ENCODE measurements at places on chromosomes 7 and 10.

DNA sequence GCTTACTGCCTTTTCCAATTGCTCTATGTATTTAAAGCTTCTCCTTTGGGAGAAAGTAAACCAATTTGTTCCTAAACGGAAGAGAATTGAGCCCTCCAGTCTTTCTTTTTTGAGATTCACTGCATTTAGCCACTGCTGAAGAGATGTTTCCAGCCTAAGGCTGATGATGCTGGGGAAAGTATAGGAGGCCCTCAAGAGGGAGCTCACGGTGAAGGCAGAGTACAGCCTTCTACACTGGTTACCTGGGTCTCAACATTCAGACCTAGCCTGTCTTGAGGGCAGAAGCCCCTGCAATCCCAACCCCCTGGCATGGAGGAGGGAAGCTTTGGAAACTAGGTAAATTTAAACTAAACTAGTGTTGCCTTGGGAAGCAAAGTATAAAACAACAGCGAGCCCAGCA is 316.7 kb upstream of the TPK1 start:
- no peak for DNase-seq

GRCh38 chr10:34494012-34494411 is 321.1 kb downstream of the PARD3 start:
- DNase-seq = no peak

DNA sequence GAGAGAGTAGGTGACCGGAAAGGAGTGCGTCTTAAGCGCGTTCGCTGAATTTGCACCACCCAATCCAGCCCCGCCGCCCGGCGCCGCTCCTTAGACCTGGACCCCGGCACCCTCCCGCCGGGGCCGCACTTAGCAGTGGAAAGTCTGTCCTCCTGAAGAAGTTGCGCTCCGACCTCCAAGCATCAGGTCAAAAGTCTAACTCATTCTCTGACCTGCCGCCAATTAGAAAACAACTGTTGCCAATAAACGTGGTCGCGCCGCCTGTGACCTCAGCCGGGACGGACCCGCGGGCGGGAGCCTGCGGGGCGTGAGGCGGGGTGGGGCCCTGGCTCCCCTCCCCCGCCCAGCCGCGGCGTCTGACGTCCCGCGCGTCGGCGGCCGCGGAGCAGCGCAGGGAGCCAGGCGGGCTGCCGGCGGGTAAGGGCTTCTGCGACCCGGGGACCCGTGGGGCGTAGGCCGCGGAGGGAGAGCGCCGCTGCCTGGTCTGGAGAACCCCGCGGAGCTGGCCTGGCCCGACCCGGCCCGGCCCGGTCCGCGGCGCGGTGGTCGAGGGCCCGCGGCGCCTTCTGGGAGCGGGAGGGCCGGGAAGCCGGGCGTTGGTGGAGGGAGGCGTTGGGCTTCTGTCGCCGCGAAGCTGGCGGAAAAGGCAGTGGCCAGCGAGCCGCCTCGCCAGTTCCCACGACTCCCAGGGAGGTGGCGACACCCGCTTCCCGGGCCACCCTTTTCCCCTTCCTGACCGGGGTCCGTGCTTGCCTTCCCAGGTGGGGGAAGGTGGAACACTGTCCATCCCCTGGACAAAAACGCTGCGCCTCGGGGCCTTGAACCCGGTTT is at the start of gene BCAP29:
TSS of gene BCAP29 (plus strand) at position 362 of the 831 bp plus-strand sequence. CDS start 527 bp downstream, outside the sequence.
- DNase-seq = no peak

DNA sequence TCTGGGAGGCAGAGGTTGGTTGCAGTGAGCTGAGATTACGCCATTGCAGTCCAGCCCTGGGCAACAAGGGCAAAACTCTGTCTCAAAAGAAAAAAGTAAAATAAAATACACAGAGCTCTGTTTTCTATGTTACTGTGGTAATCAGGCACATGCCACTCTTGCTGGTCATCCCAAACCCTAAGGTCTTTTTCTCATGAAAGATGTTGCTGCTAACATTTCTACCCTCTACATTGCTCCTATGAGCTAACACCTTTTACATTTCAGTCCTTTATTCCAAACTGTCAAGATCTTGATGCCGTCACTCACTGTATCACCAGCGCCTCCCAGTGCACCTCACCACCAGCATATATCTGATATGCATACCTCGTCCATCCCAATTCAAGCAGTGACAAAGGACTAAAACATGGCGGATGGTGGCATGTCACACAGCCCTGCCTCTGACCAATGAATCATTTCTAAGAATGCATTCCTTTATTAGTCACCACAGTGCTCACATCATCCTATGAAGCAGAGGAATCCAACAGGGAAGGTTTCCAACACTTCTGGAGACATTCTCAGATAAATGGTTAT is 4.3 kb downstream of the DAGLB start:
- peak; percentile 75 for DNase-seq

- no peak for DNase-seq
Observed at GRCh38 chr7:29639886-29640595, 76.4 kb downstream of the PRR15 start.

DNA sequence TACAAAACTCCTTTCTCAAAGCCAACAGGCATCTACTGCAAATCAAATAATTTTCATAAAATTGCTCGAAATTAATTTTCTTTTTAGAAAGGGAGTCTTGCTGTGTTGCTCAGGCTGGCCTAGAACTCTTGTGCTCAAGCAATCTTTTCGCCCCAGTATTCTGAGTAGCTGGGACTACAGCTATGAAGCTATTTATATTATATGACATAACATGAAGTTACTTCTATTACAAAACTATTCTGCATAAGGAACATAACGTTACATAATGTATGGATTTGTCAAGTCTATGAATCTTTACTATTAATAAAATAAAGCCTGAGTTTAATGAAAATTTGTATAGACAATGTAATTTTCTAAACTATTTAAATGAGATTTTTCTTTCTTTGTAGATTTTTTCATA is 415.0 kb downstream of the PARD3 start:
- no peak for DNase-seq

DNA sequence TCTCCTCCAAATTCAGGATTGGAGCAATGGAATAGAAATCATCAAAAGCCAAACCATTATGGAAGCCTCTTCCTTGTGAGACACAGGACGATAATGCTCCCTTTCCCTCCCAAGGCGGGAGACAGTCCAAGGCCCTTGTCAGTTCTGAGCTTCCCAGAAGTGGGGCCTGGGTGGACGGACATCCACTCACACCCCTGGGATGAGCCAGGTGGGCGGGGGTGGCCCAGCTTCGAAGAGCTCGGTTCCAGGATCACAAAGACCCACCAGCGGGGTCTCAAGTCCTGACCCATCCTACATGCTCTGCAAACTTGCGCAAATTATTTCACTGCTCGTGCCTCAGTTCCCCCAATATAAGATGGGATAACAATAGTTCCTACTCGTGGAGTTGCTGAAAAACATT is 10.1 kb upstream of the FOXL3 start:
- no peak for DNase-seq

- DNase-seq = no peak
Observed at GRCh38 chr10:37865264-37865663, 7.9 kb upstream of the ZNF248 start.

GRCh38 chr10:117661316-117661715 is 118.8 kb downstream of the EMX2 start:
- DNase-seq = no peak

- DNase-seq = no peak
Observed at GRCh38 chr10:130202984-130203621, 66.9 kb downstream of the GLRX3 start.

DNA sequence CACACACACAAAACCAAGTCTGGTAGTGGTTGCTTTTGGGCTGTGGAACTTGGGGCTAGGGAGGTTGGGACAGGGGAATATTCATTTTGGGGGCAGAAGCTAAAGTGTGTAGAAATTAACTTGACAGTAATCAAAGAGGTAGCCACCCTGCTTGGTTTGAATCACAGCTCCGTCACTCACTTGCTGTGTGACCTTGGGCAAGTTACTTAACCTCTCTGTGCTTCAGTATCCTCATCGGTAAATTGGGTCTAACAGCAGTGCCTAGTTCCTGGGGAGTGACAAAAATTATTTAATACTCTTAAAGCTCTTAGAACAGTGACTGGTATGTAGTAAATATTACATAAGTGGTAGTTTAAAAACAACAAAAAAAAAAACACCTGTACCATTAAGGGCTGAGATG is 489.8 kb downstream of the SDK1 start:
- no peak for DNase-seq

- DNase-seq = no peak
Observed at GRCh38 chr7:24972166-24972477, 7.9 kb downstream of the OSBPL3 start.

DNA sequence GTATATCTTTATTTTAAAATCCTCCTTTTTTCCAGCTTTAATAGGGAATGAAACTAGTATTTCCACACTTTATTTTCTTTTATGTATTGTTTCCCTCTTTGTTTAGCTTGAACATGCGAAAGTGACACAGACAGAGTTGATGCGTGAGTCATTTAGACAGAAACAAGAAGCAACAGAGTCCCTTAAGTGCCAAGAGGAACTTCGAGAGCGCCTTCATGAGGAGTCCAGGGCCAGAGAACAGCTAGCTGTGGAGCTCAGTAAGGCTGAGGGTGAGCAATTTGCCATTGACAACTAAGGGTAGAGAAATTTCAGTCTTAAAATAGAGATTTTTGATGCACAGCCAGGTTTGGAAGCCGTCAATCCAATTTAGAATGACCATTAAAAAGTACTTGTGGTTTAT is 73.1 kb downstream of the CYP51A1 start:
- no peak for DNase-seq

GRCh38 chr7:136533732-136534131 is 334.7 kb upstream of the CHRM2 start:
- no peak for DNase-seq

- peak; percentile 25 for DNase-seq
Observed at GRCh38 chr10:118238573-118239235, 103.4 kb downstream of the FAM204A start.

GRCh38 chr10:126049759-126050700 is 153.7 kb downstream of the FANK1 start:
- DNase-seq = peak; percentile 28

GRCh38 chr10:69494626-69495558 is 43.6 kb downstream of the TSPAN15 start:
- DNase-seq = no peak

DNA sequence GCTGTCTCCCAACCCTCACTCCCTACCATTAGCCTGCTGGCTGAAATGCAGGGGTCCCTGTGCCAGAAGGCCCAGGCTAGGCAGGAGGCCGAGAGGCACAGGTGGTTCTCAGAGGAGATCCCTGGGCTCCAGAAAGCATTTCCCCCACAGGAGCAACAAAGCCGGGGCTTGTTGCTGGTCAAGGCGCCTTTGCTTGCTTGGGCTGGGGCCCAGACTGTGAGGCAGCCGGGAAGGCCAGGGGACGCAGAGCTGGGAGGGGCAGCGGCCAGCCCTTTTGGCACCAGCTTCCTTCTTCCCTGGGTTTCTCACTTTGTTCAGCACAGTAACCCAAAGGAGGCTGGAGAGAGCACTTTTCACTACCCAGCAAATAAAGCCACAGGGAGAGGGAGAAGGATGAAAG is 48.6 kb downstream of the FBXW4 start:
- no peak for DNase-seq

GRCh38 chr10:34314457-34314856 is 500.6 kb downstream of the PARD3 start:
- DNase-seq = no peak

- DNase-seq = peak; percentile 70
Observed at GRCh38 chr7:40673285-40673684, 538.5 kb downstream of the SUGCT start.

GRCh38 chr7:41711283-41712064 is 8.6 kb upstream of the INHBA start:
- DNase-seq = no peak

- DNase-seq = no peak
Observed at GRCh38 chr10:50961297-50961696, 75.9 kb upstream of the A1CF start.

- no peak for DNase-seq
Observed at GRCh38 chr7:29598613-29599012, 35.0 kb downstream of the PRR15 start.

- DNase-seq = no peak
Observed at GRCh38 chr10:132960631-132961419, 18.5 kb upstream of the CFAP46 start.

GRCh38 chr10:125203186-125203800 is 42.9 kb upstream of the CTBP2 start:
- no peak for DNase-seq

GRCh38 chr10:48343106-48343505 is 36.6 kb downstream of the MAPK8 start:
- no peak for DNase-seq

- no peak for DNase-seq
Observed at GRCh38 chr7:96089511-96089910, 232.4 kb downstream of the SLC25A13 start.

- no peak for DNase-seq
Observed at GRCh38 chr10:44662051-44662450, 249.1 kb upstream of the TMEM72 start.

GRCh38 chr7:46589286-46589685 is 668.2 kb upstream of the IGFBP3 start:
- no peak for DNase-seq

DNA sequence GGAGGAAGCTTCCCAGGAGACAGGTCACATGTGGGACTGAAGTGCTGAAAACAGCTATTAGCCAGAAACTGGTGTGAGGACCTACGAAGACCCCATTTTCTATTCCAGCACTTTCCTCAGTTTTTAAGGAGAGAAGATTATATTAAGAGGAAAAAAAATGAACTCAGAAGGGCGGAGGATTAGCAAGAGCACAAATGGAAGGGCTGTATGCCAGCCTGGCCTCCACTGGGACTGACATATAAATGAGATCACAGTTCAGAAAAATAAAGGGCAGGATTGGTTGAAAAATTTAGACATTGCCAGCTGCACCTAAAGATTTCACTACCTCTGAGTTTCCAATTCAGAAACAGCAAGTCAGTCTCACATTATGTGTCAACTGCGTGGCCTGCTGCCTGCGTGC is 53.0 kb downstream of the GSDME start:
- no peak for DNase-seq

DNA sequence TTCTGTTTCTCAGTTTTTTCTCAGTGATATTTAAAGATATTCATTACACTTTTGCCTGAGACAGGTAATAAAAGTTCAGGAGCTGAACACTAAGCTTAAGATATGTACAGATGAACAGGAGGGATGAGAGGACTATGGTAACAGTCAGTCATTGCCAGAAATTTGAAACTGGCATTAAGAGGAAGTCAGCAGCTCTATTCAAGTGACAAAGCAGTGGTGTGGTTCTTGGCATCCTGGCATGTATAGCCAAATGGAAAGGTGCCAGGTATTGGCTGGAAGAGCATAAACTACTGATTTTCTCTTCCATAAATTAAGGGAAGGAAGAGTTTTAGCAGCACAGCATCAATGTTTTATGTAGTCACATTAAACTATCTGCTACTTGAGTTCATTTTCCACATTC is 22.7 kb downstream of the HOXA1 start:
- DNase-seq = no peak

DNA sequence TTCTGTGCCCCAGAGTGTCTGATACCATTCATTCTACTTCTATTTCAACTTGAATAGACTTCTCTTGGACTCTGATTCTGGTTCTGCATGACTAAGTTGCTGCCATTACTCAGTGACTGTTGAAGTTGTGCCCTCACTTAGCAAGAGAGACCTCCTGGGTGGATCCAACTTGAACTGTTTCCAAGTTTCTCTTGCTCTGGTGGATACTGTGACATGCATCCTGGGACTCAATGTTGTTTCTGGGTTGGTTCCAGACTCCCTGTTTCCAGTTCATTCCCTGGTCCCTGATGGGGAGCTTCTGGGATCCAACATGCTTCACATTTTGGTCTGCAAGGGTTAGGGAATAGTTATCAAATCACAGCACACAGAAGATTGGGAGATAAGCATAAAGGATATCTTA is 26.2 kb upstream of the PRPF18 start:
- no peak for DNase-seq

- DNase-seq = no peak
Observed at GRCh38 chr7:105512415-105512814, 9.7 kb downstream of the PUS7 start.

Measured in fibroblast of skin of left quadriceps (primary cell).